Amniotic stem cell (primary cell): ENCODE measurements at places on chromosomes 13 and 19.

DNA sequence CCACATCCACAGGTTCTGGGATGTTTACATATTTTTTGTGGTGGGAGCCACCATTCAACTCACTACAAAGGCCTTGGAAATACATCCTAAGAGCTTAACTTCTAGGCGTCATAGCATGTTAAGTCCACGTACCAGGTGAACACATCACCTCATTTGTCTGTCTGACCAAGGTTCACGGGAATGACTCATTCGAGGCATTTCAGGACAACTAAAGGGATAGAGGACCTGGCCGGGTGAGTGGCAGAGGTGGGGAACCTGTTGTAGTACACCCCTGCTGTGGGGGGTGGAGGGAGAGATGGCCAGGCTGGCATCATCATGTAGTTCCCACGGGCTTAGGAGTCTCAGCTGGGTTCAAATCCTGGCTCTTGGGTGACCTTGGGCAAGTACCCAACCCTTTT is 51.5 kb downstream of the BICRA start:
- no peak for DNase-seq

DNA sequence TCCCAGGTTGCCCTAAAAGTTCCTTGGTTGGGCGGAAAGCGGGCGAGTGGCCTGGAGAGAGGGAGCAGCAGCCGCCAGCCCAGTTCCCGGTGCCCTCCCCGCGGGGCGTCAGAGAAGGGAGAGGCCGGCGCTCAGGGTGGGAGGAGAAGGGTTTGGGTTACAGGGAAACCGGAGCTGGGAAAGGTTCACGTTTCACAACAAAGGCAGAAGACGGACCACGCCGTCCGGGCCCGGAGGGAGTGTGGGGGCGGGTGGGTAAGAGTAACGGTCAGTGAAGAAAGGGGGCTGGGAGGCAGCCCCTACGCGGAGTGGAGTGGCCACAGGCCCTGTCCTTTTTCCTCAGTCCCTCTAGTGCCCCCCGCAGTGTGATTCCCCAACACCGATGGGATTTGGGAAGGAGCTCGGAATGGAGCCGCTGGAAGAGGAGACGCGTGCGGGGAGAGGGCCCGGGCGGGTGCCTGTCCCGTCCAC is 1.6 kb downstream of the SIX5 start:
- peak; percentile 91 for DNase-seq

- no peak for DNase-seq
Measured at GRCh38 chr13:104693126-104693525, 1626.9 kb upstream of the SLC10A2 start.

- no peak for DNase-seq
Measured at GRCh38 chr13:112619730-112620631, 32.0 kb upstream of the TUBGCP3 start.

DNA sequence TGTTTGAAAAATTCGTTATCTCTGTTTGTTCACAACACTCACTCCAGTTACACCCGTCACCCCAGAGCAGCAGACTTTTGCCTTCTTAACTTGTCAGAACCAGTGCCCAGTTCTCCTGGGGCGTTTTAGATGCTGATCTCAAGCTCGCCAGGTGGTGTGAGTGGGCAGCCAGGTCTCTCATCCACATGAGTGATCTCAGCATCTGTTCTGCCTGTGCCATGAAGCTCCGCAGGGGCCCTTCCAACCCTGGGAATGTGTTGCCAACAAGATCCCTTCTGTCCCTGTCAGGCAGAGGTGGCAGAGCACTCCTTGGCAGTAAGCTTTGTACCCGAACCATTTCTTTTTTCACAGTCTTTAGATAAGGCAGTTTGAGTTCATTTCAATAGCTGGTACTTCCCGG is 896.5 kb downstream of the UQCRFS1 start:
- no peak for DNase-seq

DNA sequence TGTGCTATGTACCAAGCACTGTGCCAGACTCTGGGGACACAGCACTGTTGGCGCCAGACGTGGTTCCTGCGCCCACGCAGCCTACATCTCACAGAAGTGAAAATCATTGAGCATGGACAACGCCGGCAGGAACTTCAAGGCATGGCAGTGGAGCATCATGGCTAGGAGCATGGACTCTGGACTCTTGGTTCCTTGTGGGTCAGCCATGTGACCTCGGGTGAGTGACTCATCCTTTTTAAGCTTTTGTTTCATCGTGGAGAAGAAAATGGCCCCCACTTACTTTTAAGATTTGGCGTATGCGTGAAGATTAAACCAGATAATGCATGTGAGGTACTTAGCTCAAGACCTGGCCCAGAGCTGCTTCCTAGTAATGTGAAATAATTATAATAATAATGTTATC is 988.5 kb downstream of the UQCRFS1 start:
- DNase-seq, result no peak

GRCh38 chr19:2719920-2720776 is 1.0 kb downstream of the DIRAS1 start:
- no peak for DNase-seq

GRCh38 chr19:23867895-23868294 is 46.8 kb upstream of the ZNF726 start:
- no peak for DNase-seq

DNA sequence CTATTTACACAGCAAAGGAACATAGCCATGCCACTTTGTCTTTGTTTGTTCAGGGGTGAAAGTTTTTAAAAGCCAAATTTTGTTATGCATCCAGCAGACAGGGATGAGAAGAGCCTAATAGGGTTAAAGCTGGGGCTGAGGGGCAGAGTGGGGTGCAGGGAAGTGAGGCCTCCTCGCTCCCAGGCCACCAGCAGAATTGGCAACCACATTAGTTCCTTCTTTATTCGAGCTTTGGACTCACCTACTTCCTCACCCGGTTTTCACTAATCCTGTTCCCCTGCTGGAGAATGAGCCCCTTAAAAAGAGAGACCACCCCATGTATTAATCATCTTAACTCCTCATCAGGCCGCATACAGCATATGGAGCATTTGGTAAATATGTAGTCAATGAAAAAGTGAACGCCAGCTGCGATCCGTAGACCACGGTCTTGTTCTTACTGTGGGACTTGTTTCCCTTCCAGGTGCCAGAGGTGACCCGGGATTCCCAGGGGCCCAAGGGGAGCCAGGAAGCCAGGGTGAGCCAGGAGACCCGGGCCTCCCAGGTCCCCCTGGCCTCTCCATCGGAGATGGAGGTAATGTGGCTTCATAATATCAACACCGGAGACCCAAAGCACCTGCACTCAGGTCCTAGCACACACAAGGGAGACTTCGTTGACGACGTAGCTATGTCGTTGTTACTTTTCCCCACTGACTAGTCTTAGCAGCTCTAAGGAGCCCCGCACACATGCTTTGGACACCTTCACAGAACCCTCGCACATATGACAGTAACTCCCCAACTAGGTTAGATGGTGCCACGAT is 112.1 kb downstream of the RAB20 start:
- no peak for DNase-seq

- no peak for DNase-seq
Measured at GRCh38 chr13:55245005-55245644, 1895.6 kb upstream of the PRR20A start.
